ENCODE measurements at places on chromosomes 7 and 10.
A peak's percentile ranks its signal among the peaks of the same experiment; 100 is the strongest.

DNA sequence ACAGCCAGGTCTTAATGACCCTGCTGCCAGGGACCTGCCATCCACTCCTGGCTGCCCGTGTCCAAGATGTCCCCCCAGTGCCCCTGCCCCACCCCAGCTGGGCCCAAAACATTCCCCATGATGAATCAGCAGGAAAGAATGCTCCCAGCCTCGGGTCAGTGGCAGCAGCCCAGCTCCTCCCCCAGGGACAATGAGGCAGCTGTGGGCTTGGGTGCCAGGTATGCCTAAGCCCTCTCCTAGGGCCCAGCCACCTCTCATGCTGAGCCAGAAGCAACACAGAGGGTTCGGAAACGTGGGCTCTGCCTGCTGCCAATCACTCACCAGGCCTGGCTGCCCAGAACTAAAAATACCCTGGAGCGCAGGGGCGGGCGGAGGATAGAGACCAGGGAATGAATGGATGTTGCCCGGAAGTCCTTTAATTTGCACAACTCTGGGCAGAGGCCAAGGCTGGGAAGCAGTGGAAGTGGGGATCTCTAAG, 1.5 kb upstream of the LOXL4 start:
- DNase-seq: no peak

DNA sequence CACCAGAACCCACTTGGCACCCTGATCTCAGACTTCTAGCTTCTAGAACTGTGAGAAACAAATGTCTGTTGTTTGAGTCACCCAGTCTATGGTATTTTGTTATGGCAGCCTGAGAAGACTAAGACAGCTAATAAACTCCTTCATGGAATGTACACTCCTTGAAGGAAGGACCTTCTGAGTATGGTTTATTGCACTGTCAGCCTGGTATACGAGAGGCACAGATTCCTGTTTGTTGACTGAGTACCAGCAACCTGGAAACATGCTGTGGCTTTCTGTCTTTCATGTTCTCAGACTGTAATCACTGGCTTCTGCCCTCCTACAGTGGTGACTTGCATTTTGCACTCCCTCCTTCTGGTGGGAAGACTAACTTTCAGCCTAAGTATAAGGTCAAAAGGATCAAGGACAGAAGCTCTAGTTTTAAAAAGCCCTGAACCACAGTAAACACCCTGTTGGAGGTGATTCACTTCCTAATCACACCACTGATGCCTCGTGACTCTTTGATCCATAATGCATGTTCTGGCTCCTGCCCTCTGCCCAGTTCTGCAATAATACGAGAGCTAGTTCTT, 319.0 kb upstream of the NPSR1 start:
- no peak for DNase-seq

- DNase-seq: no peak
Observed at GRCh38 chr10:108014145-108014901, 849.8 kb upstream of the SORCS1 start.

- no peak for DNase-seq
Observed at GRCh38 chr10:70622981-70623844, 20.7 kb upstream of the PRF1 start.

GRCh38 chr10:106711313-106711906, 453.1 kb downstream of the SORCS1 start:
- peak; percentile 45 for DNase-seq

DNA sequence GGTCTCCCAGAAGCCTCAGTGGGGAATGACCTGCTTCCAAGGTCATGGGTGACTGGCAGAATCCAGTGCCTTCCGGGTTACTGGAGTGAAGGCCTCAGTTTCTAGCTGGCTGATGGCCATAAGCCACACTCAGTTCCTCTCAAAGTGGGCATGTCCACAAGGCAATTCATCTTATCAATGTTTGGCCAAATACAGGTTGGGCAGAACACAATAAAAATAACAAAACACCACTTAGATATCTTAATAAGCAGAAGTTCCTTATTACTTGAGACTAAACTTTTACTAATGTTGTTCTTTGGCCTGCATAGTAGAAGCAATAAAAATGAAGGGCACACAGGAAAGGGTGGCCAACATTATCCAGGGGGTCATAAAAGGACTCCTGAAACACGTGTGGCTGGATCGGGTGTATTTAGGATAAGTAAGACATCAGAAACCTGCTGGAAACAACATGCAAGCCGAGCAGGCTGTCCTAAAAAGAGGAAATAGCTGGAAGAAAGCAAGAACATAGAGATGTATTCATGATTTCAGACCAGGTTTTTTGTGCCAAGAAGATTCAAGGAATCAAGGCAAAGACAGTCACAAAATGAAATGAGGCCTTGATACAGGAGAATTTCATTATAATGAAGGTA, 19.6 kb upstream of the AKR1C2 start:
- DNase-seq: no peak

DNA sequence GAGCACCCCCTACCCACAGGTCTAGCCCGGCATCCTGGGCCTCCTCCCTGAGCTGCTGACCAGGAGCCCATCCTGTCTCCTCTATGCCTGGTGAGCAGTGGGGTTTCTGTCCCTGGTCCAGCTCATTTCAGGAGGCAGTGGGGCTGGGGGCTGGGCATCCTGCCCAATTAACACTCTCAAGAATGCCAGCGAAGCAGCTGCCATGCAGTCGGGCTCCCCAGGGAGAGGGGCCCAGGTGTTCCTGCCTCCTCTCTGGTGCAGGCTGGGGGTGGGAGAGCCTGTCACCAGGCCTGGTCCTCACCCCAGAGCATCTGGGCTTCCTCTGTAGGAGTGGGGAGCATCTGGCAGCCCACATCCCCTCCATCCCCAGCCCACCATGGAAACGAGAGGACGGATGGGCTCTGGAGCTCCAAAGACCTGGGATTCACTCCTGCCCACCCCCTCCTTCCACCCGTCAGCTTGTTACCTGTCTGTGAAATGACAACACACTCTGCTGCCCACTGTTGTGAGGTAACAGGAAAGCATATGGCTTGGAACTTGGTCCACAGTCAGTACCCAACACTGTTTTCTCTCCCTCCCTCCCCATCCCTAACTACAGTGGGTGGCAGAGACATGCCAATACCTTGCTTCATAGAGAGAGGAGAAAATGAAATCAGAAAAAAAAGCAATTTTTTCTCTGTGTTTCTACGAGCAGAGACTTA, 69.1 kb downstream of the SLIT1 start:
- DNase-seq: no peak

GRCh38 chr10:51879238-51879637, 179.8 kb upstream of the CSTF2T start:
- DNase-seq: peak; percentile 26

DNA sequence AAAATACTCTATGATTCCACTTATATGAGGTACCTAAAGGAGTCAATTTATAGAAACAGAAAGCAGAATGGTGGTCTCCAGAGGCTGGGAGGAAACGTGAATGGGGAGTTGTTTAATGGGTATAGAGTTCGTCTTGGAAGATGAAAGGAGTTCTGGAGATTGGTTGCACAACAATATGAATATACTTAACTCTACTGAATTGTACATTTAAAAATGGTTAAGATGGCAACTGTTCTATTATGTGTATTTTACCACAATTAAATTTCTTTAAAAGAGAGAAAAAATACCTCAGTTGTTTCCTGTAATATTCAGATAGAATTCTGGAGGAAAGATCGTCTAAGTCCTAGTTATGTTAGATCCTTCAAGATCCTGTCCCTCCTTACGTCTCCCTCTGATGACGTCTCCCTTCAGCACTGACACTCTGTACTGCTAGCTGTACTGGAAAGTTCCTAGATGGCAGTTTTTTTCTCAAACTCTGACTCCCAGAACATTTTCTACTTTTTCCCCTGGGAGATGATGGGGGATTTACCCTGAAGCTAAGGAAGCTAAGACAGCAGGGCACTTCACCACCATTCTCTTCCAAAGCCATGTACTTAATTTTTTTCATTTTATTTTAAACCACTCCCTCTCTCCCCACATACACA, 53.2 kb upstream of the CAV2 start:
- no peak for DNase-seq

DNA sequence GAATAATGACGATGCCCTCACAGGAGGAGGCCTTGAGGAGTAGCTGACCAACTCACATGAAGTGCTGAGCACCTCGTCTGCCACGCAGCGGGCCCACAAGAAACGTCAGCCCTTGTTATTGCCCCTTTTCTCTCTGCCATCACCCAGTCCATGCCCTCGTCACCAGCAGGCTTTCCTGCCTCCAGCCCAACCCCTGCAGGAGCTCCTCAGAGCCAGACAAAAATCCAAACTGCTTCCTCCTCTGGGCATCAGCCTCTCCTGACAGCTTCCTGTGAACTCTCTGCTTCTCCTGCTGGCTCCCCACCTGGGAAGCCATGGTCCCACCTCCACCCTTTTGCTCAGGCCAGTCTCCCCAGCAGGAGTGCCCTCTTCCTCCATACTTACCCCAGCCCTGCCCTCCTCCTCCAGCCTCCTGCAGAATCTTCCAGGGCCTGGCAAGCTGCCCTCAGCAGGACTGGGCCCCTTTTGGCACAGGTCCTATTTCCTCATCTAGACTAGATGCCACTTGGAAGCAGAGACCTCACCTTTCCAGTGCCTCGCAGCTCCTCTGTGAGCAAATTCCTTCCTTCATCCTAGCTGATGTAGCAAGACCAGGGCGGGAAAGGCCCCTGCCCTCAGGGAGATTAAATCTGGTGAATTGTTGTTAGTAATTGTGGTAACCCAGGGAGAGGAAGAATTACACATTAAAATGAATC, 115.1 kb downstream of the C10orf105 start:
- DNase-seq: no peak

GRCh38 chr7:69957661-69958060, 359.4 kb downstream of the AUTS2 start:
- DNase-seq: no peak

- no peak for DNase-seq
Observed at GRCh38 chr10:118305730-118306129, 36.4 kb downstream of the FAM204A start.

- DNase-seq: no peak
Observed at GRCh38 chr10:128716181-128716580, 590.0 kb upstream of the MKI67 start.

All from activated CD4-positive, alpha-beta T cell treated with anti-CD3 and anti-CD28 coated beads, Interleukin-2, amount 50 U/mL, for 48 hours (primary cell).